ENCODE measurements at places on chromosomes 13 and 19. TPM values are rescaled to one million over a fixed set of nuclear protein-coding genes. Genes with fewer than 3 reads are reported as not detected.

Gene SYCN
- not detected for total RNA-seq

DNA sequence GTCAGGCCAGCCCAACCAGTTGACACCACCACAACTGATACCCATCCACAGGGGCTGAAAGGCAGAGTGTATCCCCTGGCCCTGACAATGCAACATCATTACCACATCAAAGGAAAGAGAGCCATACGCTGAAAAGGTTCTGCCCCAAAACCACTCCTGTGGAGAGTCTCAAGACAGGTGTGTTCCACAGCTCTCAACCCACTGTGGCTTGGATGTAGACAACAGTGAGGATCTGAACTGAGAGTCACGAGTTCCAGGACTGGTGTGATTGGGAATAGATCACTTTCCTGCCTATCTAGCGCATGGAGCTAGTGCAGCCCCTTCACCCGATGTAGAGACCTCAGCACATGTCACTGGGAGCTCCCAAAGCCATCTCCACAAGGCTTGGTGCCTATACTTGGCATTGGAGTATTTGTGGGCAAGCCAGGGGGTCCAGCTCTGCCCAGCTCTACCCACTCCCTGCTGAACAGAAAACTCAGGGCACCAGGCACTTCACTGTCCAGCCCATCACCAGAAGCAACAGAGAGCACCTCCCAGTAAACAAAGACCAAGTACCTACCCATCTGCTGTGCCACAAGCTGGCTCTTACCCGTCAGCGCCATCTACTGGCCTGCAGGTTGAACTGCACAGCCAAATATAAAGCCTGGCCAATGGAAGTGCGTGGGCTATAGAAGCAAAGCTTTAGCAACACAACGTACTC is 579.5 kb downstream of the UQCRFS1 start:
- peak; percentile 74 for DNase-seq

Gene NCCRP1
- not detected for total RNA-seq

Gene ITGBL1
- total RNA-seq = not detected

DNA sequence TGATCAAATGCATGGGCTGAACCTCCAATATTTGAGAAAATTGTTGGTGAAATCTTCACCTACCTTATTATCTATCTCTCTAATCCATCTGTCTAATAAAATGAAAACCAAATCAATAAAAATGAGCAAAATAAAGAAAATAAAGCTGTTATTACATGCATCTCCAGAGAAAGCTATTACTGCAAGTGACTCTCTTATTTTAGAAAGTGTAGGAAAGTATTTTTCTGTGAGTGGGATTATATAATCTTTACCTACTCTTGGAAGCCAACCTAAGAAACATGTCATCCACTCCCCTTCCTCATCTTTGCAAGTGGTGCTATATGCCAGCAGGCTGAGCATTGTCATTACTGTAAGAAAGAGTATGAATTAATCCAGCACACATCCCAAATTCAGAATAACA is 191.5 kb upstream of the RFC3 start:
- DNase-seq = no peak
